ENCODE measurements at places on chromosomes 5 and 9.

- DNase-seq: no peak
Observed at GRCh38 chr5:124718380-124718789, 28.1 kb downstream of the ZNF608 start.

- DNase-seq: no peak
Observed at GRCh38 chr5:132254321-132254977, 3.0 kb upstream of the PDLIM4 start.

DNA sequence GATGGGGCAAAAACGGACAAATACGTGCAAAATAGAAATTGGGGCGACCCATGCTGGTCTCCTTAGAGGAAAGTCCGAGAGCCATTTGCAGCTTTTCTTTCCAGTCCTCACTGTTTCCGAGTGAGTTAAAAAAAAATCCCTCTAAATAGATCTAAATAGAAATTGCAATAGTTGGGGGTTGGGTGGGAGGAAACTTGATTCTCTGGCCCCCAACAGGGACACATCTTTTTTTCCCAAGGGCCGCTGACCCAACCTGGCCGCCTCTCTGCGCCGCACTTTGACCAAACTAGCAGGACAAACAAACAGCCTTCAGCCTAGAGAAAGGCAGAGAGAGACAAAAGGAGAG, 2.8 kb upstream of the NKX2-5 start:
- no peak for DNase-seq

- no peak for DNase-seq
Observed at GRCh38 chr5:6423327-6424109, 25.1 kb upstream of the UBE2QL1 start.

DNA sequence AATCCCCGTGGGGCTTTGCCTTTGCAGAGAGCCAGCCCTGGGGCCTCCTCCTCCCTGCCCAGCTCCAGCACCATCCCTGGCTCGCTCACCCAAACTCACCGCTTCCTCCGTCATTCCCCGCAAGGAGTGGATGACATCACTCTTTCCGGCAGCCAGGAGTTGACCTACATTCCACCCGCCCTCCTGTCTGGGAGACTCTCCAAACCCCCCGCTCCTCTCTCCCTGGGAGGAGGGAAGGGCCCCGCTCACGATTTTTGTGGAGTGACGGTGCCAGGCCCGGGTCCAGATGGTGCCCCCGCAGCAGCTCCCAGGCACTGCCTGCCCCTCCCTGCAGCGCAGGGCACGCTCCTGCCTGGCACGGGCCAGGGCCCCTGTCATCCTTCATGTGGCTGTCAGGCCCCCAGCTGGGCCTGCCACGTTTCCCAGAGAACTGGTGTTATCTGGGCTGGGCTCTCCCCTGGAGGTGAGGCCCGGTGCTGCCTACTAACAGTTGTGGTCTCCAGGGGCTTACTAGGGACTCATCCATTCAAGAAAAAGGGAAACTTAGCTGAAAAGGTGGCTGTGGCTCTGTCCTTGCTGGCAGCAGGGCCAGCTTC, 52.3 kb downstream of the NTNG2 start:
- peak; percentile 85 for DNase-seq
